ENCODE measurements at places on chromosomes 12 and 14.
A peak's percentile ranks its signal among the peaks of the same experiment; 100 is the strongest.

GRCh38 chr14:95679998-95680735, 6.1 kb upstream of the TCL1B start:
- DNase-seq = no peak

DNA sequence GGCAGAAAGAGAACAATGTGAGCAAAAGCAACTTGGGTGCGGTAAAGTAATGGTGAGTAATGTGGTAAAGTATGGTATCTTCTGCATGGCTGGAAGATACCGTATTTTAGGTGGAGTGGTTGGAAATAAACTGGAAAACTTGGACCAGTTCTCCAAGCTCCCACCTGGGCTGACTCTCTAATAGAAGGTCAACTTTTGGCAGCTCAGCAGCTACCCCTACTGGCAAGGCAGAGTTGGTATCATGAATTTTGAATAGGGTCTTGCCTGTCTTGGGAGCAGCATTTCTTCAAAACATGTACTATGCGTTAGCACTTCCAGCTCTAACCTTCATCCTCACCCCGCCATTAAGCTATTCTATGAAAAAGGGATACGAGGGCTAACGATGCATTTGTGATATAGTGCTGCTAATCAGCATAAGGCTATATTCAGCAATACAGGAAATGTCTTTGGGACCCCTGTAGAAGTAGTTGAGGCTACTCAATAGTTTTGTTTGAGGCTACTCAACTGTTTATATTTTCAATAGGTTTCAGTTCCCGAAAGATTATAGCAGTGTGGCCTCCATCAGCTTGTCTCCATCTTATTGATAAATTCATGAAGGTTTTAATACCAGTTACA, 276.3 kb upstream of the FAR2 start:
- peak; percentile 6 for DNase-seq

- no peak for DNase-seq
Observed at GRCh38 chr12:27237790-27238771, 6.0 kb upstream of the STK38L start.

GRCh38 chr12:60075091-60075490, 479.3 kb downstream of the SLC16A7 start:
- DNase-seq = no peak

- DNase-seq = no peak
Observed at GRCh38 chr14:67765192-67765834, 51.1 kb downstream of the ZFYVE26 start.

DNA sequence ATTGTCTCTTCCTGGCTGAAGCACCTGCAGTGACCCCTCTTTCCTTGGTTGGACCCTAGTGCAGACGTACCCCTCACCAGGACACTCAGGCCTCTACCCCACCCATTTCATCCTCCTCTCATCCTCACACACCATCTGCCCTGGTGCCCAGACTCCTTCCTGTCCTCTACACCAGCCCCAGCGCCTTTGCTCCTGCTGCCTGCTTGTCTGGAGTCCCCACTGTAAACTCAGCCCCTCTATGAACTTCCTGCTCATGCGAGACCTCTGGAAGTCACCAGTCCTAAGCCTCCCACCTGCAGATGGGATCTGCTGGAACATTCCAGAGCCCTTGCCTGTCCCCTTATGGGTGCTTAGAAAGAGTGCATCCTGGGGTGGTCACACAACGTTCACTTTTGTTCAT, 242.5 kb downstream of the ADGRD1 start:
- DNase-seq = no peak
